ENCODE measurements at places on chromosomes 4 and X. TPM values are rescaled to one million over a fixed set of nuclear protein-coding genes. Genes with fewer than 3 reads are reported as not detected.

TMPRSS11A gene
- not detected for total RNA-seq

DNA sequence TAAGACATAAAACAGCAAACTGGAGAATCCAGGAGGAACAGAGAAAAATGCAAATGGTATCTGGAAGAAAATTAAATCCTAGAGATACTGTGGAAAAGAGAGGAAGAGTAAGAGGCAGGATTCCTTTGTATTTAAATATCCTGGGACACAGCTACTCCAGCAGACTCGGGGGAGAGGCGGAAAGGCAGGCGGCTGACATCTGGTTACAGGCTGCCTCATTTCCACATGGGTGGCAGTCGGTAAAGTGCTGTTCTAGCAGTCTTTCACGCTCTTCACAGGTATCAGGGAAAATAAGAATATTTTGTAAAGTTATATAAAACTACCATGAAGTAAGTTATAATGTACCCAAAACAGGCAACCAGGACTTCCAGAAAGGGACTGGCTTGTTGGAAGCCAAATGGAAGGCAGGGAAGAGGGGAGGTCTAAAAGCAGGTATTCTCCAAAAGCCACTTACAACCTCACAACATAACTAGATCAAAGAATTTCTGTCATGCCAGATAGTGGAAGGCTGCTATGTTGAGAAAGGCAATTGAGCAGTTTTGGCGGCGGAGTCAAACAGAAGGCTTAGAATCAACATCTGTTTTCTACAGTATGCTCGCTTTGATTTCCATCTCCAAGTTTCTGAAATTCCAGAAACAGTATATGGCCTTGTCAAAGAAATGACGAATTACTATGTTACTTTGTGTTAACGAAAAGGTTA, 1.3 kb upstream of the TIGD2 start:
- no peaks in the 10 kb centered on the region for H3K36me3 ChIP-seq
- DNase-seq, result no peak
- H3K4me3 ChIP-seq, result peak overlapping the region; percentile 88
- peaks cover 30% of the 10 kb centered on the region for H3K4me1 ChIP-seq
- H3K27me3 ChIP-seq, result no peaks in the 10 kb centered on the region

GRCh38 chr4:109215506-109215905, 87.0 kb downstream of the COL25A1 start:
- H3K4me3 ChIP-seq, result no peak overlapping the region

CLNK gene
- total RNA-seq, result 0.58 TPM

DNA sequence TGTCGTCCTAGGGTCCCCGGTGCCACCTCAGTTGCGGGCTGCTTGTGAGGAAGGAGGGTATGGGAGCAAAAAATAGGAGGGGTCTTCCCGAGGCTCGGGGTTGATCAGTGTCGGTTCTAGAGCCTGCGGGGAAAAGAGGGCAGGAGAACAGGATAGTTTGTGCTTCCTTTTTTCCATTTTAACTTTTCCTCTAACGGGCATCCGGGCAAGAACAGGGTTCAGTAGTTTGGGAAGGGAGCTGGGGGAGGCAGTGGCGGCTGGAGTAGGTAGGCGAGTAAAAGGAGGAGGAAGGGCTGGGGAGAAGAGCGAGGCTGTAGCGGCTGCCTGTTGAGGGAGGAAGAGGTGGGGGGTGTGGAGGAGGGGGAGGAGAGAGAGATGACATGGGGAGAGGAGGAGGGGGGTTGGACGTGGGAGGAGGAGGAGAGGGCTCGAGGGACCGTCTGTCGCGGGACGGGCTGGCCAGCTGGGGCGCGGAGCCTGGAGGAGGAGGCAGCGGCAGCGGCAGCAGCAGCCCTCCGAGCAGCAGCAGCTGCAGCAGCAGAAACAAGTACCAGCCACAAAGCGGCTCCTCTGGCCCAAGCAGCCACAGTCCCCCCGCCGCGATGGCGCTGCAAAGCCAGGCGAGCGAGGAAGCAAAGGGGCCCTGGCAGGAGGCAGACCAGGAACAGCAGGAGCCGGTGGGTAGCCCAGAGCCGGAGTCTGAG, at the start of gene SLC16A2:
Gene SLC16A2 (plus strand): TSS at position 458 of the 704 bp plus-strand sequence. CDS start 145 bp downstream, at position 603.
- H3K4me1 ChIP-seq, result peaks cover 15% of the 10 kb centered on the region
- peak; percentile 22 for DNase-seq
- no peaks in the 10 kb centered on the region for H3K36me3 ChIP-seq
- H3K4me3 ChIP-seq, result peak within 1 kb of the TSS; percentile 80

EDNRA gene
- total RNA-seq, result not detected

DNA sequence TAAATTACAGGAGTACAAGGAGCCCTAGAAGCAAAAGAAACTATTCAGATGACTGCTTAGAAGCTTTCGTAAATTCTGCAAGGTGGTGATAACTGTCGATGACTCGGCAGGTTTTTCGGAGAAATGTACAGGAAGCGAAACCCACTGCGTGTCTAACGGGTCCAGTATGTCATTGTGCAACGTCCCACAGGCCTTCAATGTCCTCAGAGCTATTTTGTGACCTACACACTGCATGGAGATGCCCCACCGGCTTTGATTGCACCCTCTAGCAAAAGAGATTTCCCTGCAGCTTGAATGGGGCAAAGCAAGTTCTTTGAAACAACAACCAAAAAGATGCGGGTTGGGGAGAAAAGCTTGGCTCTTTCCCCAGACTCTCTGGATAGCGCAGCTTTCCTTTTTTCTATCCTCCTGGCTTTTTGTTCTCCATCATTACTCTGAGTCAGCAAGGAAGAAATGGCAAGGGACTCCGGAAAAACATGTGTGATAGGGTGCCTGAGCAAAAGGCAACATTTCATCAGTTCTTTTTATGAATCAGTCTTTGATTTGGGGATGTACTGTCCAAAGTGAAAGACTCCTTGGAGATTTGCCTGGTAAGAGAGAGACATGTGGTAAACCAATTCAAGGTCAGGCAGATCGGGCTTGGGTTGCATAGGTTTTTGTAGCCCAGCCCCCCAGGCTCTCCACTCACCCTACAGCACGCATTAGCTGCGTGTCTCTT, 112.0 kb upstream of the TBL1X start:
- no peaks in the 10 kb centered on the region for H3K27me3 ChIP-seq
- peak overlapping the region; percentile 80 for H3K27ac ChIP-seq
- H3K4me1 ChIP-seq, result peaks cover 27% of the 10 kb centered on the region
- H3K36me3 ChIP-seq, result no peaks in the 10 kb centered on the region

ALB gene
- total RNA-seq, result not detected

- H3K27me3 ChIP-seq, result peaks cover 7% of the 10 kb centered on the region
- DNase-seq, result no peak
- no peak overlapping the region for H3K4me3 ChIP-seq
- H3K4me1 ChIP-seq, result no peaks in the 10 kb centered on the region
- no peaks in the 10 kb centered on the region for H3K36me3 ChIP-seq
Observed at GRCh38 chr4:109751852-109752251, 22.0 kb upstream of the PLA2G12A start.

- no peaks in the 10 kb centered on the region for H3K27me3 ChIP-seq
- H3K4me3 ChIP-seq, result no peak overlapping the region
- H3K4me1 ChIP-seq, result no peaks in the 10 kb centered on the region
- no peak for DNase-seq
- H3K36me3 ChIP-seq, result no peaks in the 10 kb centered on the region
Observed at GRCh38 chrX:10649265-10649664, 28.9 kb upstream of the MID1 start.

- no peak for DNase-seq
- no peak overlapping the region for H3K4me3 ChIP-seq
- H3K36me3 ChIP-seq, result no peaks in the 10 kb centered on the region
- H3K27ac ChIP-seq, result no peak overlapping the region
Observed at GRCh38 chr4:114287079-114287696, 307.7 kb upstream of the ARSJ start.

GRCh38 chr4:81694176-81694913, 222.6 kb upstream of the RASGEF1B start:
- no peak for DNase-seq
- no peaks in the 10 kb centered on the region for H3K27me3 ChIP-seq
- no peaks in the 10 kb centered on the region for H3K36me3 ChIP-seq
- no peak overlapping the region for H3K4me3 ChIP-seq

ZIC3 gene
- total RNA-seq, result not detected

DNA sequence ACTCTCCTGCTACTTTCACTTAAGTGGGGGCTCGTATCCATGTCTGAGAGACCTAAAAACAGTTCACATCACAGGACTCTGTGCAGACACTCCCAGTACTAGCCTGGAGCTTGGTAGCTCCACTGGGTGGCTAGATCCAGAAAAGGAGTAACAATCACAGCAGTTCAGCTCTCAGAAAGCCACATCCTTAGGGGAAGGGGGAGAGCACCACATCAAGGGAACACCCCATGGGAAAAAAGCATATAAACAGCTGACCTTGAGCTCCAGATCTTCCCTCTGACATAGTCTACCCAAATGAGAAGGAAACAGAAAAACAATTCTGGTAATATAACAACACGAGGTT, 175.8 kb downstream of the FAM13A start:
- no peak for DNase-seq
- no peak overlapping the region for H3K27ac ChIP-seq
- peaks cover 18% of the 10 kb centered on the region for H3K27me3 ChIP-seq
- H3K4me1 ChIP-seq, result no peaks in the 10 kb centered on the region
- H3K36me3 ChIP-seq, result no peaks in the 10 kb centered on the region
- H3K4me3 ChIP-seq, result no peak overlapping the region

- no peaks in the 10 kb centered on the region for H3K27me3 ChIP-seq
- no peak overlapping the region for H3K4me3 ChIP-seq
- DNase-seq, result no peak
- peaks cover 41% of the 10 kb centered on the region for H3K4me1 ChIP-seq
Observed at GRCh38 chr4:38315286-38315685, 348.7 kb upstream of the KLF3 start.

RAB41 gene
- total RNA-seq, result not detected

FRMD7 gene
- total RNA-seq, result not detected

DCAF8L2 gene
- total RNA-seq, result not detected

NXF2 gene
- total RNA-seq, result not detected

DNA sequence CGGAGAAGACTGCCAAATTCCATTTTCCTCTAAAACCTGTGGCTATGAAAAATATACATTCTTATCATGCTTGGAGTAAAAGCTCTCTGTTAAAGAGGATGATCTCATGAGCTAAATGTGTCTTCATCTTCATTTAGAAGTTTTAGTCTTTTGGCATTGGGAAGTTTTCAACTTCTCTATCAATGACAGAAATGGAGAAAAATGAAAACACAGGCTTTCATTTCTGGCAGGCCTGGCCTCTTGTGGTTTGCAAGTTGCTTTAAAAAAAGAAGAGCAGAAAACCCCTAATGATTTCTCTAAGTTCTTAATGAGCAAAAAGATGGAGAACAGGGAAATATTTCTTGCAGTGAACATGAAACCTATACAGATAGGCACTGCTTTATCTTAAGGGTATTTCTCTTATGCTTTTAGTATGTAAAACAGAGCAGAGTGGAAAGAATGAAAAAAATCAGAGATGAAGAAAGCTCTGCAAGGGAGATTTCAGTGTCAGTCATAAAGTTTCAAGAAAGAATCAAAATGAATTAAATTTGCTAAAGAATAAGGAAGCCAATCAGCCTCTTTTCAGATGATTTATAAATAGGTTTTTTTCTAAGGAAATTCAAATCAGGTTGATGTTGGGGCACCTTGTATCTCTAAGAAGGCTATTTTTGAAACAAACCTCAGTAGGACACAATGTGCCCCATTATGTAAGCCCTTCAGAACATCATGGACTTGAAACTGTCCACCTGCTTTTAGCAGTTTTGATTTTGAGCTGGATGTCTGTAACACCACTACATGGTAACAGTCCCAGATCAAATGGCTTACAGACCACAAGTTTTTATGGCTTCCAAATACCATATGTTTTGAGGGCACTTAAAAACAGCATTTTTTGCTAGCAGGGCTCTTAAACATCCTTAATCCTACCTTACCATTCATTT, 225.0 kb downstream of the GRIA3 start:
- H3K4me3 ChIP-seq, result no peak overlapping the region
- no peaks in the 10 kb centered on the region for H3K27me3 ChIP-seq
- H3K27ac ChIP-seq, result no peak overlapping the region
- no peaks in the 10 kb centered on the region for H3K36me3 ChIP-seq
- H3K4me1 ChIP-seq, result peaks cover 5% of the 10 kb centered on the region

HSD17B10 gene
- total RNA-seq, result 114 TPM

GRCh38 chr4:23114538-23114937, 421.8 kb downstream of the GBA3 start:
- H3K27ac ChIP-seq, result no peak overlapping the region
- no peaks in the 10 kb centered on the region for H3K27me3 ChIP-seq
- no peak for DNase-seq
- no peaks in the 10 kb centered on the region for H3K4me1 ChIP-seq
- no peaks in the 10 kb centered on the region for H3K36me3 ChIP-seq

- DNase-seq, result no peak
- H3K4me1 ChIP-seq, result no peaks in the 10 kb centered on the region
- H3K27me3 ChIP-seq, result no peaks in the 10 kb centered on the region
Observed at GRCh38 chr4:136939781-136940180, 592.5 kb downstream of the PCDH18 start.

All from activated B cell treated with CpG ODN at 0.5 μM for 24 hours (primary cell).